Activated CD8-positive, alpha-beta memory T cell treated with anti-CD3 and anti-CD28 coated beads, Interleukin-2, amount 50 U/mL, for 4 hours (primary cell): ENCODE measurements at places on chromosomes 4 and X.

- no peak for DNase-seq
These were observed 161.7 kb downstream of the DHX15 start for GRCh38 chr4:24422644-24423043.

- DNase-seq, result no peak
These were observed 61.9 kb downstream of the SLC9A6 start for GRCh38 chrX:136047016-136047642.

DNA sequence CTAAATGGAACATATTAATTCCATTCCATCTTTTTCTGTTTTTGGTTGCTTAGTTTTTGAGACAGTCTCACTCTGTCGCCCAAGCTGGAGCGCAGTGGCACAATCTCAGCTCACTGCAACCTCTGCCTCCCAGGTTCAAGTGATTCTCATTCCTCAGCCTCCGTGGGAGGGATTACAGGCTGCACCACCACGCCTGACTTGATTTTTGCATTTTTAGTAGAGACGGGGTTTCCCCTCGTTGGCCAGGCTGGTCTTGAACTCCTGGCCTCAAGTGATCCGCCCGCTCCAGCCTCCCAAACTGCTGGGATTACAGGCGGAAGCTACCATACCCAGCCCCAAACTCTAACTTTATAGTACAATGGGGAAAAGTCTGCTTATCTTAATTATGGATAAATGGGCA, 11.2 kb downstream of the HNRNPD start:
- DNase-seq, result no peak

- DNase-seq, result no peak
These were observed 15.0 kb upstream of the XAGE2 start for GRCh38 chrX:52353838-52354237.

- no peak for DNase-seq
These were observed 22.4 kb downstream of the PRRG1 start for GRCh38 chrX:37371578-37371991.

- DNase-seq, result no peak
These were observed 18.2 kb upstream of the SLC25A14 start for GRCh38 chrX:130321550-130321949.

- DNase-seq, result no peak
These were observed 12.0 kb upstream of the TMEM154 start for GRCh38 chr4:152691761-152692160.

DNA sequence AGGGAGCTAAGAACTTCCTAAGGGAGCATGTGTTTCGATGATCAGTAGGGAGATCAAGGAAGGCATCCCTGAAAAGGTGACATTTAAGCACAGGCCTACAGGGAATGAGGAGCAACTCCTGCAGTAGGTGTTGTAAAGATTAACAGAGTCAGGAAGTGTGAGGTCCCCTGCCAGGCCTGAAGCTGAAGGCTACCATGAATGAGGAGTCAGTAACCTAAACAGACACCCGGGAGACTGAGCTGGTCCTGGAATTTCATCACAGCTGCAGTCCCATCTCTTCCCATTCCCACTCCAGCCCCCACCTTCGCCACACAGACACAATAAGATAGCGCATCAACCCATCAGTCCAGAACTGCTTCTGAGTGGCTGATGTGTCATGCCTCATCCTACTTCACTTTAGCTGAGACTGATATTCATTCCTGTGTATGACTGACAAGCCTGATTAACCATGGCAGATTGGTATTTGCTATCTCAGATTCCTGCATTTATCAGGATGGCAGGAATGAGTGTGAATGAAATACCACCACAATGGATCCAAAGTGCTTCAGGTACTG, 27.0 kb upstream of the EFNB1 start:
- no peak for DNase-seq

GRCh38 chrX:78725287-78725686, 22.2 kb upstream of the LPAR4 start:
- DNase-seq, result no peak

DNA sequence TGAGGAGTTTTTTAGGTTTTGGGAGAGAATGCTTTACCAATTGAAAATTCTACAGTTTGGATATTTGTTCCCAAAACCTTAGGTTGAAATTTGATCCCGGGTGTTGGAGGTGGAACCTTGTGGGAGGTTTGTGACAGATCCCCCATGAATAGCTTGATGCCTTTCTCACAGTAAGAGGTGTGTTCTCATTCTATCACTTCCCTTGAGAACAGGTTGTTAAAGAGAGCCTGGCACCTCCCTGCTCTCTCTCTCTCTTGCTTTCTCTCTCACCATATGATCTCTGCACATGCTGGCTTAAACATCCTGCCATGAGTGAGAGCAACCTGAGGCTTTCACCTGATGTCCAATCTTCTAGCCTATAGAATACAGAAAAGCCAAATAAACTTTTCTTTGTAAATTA, 1475.5 kb upstream of the AGA start:
- no peak for DNase-seq

DNA sequence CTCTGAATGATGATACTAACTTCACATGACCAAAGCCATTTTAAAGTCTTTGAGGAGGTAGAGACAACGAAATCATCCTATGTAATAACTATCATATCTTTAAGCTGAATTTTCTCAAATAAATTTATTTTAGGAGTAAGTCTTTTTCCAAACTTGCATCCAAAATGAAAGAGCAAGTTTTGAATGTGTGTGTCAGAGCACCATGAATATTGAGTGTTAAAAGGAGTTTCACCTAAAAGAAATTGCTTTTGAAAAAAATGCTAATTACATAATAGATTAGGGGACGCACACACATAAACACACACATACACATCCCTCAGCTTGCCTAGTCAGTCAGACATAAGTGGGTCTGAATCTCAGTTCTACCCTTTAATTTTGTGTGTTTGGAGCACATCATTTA, 1.9 kb downstream of the ANK2 start:
- DNase-seq, result no peak

- DNase-seq, result no peak
These were observed 44.3 kb downstream of the DCTD start for GRCh38 chr4:182872886-182873285.

- no peak for DNase-seq
These were observed 361.2 kb downstream of the PCDH7 start for GRCh38 chr4:31081366-31081765.

DNA sequence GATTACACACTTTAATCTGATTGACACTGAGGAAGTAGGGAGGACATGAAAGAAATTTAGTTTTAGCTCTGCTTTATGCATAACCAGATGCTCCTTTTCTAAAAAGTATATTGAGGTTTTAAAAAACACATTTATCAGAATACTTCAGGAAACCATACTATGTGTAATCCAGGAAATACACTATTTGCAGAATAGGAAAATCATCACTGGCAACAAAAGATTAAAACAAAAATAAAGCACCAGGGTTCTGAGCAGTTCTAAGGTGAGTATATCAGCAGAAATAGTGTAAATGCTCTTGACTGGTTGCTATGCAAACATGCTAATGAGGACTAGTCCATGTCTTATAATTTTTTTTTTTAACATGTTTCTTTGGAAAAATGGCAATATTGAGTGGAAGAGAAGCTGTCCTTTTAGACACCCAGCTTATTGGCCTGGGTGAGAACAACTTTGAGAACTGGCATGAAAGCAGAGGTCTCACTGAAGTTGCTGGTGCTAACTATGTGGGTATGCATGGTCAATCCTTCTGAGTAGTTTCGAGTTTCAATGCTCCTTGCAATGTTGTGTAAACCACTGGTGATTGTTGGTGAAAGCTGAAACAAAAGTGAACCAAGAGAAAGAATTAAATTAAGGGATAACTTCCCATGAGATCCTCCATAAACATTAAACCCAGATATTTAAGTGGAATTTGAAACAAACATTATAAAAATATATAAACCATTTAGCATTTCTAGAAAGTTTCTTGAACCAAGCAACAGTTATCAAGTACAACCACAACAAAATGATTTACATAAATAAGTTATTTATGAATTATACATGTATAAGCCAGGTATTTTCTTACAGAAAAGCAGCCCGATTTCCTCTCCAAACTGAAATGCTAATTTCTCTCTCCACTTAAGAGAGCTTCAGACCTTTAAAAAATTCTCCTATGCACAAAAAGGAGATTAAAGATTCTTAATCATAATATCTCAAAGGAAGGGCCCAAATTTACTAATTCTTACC, 20.4 kb upstream of the SCD5 start:
- DNase-seq, result no peak

GRCh38 chrX:68570598-68570997, 71.7 kb downstream of the YIPF6 start:
- DNase-seq, result no peak

DNA sequence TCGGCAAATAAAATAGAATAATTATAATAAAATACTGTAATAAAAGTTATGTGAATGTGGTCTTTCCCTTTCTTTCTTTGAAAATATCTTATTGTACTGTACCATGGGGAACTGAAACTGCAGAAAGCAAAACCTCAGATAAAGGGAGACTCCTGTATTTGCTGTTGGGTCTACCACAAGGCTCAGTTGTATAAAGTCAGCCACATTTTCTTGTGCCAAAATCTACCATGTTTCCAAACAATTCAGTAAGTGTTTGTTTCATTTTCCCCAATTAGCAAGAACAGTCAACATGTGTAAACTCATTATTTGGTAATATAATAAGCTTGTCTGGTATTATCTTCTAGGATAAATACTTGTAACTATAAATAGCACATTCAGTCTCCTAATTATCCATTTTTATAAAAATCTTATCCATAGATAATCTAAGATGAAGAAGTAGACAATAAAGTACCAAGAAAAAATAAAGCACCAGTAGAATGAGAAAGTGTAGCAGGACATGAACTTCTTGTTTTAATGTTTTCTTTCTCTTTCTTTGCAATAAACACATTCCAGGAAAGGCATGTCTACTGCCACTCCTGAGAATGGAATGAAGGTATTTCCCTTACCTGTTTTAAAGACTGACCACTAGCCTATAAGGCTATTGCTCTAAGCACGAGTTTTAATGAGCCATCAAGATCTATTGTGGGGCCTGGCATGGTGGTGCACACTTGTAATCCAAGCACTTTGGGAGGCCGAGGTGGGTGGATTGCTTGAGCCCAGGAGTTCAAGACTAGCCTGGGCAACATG, 15.0 kb upstream of the OTUD4 start:
- no peak for DNase-seq

- DNase-seq, result no peak
These were observed 186.6 kb downstream of the IL1RAPL1 start for GRCh38 chrX:28773807-28774206.

- no peak for DNase-seq
These were observed 20.8 kb upstream of the FREM3 start for GRCh38 chr4:143721317-143721716.

- DNase-seq, result no peak
These were observed 454.2 kb downstream of the GRIA2 start for GRCh38 chr4:157674699-157675098.

DNA sequence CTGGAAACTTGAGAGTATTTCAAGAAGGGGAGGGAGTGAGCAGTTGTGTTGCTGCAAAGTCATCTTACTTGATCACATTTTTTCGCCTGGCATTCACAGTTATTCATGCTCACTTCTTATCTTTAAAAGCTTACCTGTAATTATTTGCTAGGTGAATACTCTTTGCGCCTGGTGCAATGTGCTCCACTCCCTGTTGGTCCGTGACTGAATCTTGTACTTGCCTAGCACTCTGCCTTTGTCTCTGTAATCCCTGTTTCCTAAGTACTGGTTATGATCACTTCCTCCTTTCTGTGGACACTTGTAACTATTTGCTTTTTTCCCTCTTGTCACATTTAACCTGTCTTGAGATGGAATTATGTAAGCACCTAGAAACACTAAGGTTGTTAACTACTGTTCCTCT, 5.8 kb downstream of the BMP2K start:
- DNase-seq, result no peak
